ENCODE measurements at places on chromosomes 7 and 10.

DNA sequence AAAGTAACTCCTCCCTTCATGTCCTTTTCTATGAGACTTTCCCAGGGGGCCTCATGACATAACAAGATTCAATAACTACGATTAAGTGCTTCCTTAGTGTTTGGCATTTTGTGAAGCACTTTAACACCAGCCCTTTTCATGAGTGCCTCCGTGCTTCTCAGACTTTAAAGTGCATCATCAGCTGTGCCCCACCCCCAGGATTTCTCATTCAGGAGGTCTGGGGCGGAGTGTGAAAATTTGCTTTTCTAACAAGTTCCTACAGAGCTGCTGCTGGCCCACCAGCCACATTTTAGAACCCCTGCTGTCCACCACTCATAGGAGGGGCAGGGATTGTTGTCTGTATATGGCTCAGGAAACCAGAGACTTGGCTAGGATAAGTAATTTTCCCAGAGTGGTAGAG, 445.3 kb downstream of the LRMDA start:
- no peak for DNase-seq

- DNase-seq, result no peak
Measured at GRCh38 chr7:127891854-127892438, 139.3 kb downstream of the LRRC4 start.

- no peak for DNase-seq
Measured at GRCh38 chr10:72754275-72755032, 62.5 kb downstream of the MCU start.

DNA sequence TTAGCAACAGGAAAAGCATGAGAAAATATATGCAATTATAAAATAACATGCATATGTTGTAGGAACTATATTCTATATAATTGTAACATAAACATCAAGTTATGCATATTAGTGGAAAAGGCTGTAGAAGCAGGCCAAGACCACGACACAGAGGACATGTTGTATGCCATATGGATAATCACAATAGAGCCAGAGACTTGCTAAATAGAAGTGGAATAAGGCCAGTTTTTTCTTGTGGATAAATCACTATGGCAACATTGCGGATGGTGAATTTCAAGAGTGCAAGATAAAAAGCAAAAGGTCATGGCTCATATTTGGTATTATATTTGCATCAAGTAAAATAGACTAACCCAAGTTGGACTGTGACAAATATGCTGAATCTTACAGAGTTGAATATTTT, 93.0 kb downstream of the PCDH15 start:
- no peak for DNase-seq

DNA sequence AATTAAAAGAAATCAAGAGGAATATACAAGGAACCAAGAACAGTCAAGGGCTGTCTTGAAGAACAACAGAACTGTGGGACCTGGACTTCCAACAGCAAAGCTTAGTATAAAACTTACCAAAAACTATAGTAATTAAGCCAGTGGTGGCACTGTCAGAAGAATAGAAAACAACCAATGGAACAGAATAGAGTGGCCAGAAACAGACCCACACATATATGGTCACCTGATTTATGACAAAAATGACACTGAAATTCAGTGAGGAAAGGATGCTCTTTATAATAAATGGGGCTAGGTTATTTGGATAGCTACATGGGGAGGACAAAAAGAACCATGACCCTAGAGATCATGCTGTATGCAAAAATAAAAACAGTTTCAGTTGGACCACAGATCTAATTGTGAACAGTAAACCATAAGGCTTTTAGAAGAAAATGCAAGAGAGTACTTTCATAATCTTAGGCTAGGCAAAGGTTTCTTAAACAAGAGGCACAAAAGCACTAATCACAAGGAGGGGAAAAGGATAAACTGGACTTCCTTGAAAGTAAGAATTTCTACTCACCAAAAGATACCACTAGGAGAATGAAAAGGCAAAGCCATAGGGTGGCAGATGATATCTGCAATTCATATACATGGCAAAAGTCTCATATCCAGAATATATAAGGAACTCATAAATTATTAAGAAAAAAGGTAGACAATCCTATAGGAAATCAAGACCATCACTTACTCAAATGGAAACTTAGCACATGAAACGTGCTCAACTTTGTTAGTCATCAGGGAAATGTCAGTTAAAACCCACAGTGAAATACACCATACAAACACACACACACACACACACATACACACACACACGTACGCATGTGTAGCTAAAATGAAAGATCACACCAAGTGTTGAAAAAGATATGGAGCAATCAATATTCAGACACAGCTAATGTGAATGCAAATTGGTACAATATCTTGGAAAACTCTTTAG, 20.8 kb downstream of the HYCC1 start:
- DNase-seq, result no peak

DNA sequence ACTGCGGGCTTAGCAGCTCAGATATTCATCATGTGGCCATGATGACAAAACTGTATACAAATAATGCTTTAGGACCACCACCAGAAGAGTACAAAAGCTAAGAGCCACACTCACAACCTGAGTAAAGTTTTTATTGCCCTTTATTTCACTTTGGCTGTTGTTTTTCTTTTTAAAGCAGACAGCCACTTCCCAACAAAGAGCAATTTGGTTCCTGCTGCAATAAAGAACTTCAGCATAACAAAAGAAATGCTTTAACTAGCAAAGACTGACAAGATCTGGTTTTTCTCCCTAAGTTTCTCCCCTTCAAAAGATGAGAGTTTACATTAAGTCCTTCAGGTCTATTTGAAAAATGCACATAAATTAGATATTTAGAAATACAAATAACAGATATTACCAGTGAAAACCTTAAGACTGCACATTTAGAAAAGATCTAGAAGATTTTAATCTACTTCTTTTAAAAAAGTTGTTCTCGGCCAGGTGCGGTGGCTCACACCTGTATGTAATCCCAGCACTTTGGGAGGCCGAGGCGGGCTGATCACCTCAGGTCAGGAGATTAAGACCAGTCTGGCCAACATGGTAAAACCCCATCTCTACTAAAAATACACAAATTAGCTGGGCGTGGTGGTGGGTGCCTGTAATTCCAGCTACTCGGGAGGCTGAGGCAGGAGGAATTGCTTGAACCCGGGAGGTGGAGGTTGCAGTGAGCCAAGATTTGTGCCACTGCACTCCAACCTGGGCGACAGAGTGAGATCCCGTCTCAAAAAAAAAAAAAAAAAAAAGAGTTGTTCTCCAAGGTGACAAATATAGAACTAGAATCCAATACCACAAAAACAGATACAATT, 59.4 kb downstream of the WAPL start:
- DNase-seq, result no peak

- no peak for DNase-seq
Measured at GRCh38 chr10:86044029-86044428, 322.6 kb downstream of the GRID1 start.

GRCh38 chr7:106074257-106074656, 37.9 kb downstream of the SYPL1 start:
- no peak for DNase-seq

- DNase-seq, result no peak
Measured at GRCh38 chr7:144674550-144674949, 161.3 kb downstream of the TPK1 start.

DNA sequence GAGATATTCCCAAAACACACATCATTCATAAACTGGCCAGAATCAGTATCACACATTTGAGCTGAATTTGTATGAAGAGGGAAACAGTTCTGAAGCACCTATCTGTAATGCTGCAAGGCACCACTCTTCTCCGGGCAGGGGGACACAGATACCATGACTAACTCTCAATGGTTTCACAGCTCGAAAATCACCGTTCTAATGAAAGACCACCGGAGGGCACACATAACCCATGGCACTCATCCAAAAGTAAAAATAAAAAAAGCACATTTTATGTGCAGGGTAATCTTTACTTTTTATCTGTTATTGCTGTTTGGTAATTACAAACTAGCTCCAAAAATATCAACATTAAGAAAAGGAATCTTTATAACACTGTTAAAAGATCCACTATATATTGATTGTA, 137.5 kb downstream of the PARD3 start:
- no peak for DNase-seq

DNA sequence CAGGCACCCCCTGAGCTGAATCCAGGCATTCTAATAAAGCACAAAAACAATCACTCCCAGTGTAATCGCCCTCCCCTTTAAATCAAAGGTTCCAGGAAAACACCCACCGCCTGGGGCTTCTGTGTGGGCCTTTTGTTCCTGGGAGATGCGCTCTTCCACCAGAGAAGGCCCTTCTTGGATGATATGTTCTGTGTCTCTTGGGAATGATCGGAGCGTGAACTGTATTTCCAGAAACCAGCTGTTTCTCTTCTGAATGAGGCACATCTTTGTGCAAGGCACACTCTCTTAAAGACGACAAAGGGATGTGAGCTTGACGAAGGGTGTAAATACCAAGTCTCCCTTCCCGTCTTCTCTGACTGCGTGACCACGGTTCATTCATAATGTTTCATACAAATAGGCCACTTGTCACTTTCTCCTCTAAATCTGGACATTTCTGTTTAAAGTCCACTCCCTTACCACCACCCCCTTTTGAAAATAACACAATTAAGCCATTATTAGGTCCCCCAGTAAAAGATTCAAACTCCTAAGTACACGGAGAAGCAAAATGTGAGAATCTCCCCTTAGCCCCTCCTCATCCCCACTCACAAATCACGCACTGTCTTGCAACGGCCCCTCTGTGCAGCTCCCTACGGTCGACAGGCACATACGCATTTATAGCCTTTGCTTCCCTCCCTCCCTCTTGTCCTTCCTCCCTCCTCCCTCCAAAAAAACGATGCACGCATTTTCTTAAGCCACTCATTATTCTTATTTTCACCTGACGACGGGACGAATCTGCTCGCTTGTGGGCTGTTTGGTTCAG, 45.6 kb upstream of the ENO4 start:
- no peak for DNase-seq

DNA sequence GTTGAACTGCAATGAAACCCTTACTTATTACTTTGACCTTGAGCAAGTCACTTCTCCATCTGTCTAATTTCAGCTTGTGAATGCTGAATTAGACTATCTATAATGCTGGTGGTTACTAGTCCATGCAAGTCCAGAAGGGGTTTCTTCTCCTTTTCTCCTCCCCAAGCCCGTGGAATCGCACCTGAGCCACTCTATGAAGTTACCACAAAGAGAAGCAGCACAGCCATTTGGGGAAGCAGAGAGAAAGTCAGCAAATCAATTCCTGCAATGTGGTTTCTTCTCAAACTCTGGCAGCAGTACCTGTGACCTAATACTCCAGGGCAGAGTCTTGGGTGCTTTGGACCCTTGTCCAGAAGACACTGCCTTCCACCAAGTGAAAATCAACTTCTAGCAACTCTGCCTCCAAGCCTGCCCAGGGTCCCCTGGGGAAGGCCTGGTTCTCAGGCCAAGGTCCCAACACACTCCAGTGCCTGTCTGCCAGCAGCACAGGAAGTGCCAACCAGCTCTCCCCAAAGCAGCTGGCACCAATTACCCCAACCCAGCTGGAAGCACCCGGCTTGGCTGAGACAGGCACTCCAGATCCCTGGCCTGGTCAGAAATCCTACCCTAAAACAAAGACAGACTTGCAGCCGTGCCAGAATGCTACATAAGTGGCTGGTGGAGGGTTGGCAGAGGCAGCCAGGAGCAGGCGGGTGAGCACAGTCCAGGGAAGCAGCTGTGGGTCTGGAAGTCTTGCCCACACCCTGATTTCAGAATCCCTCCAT, 200.3 kb downstream of the LSM5 start:
- no peak for DNase-seq

- no peak for DNase-seq
Measured at GRCh38 chr7:146709451-146710027, 592.9 kb downstream of the CNTNAP2 start.

- DNase-seq, result no peak
Measured at GRCh38 chr7:116097365-116098009, 66.9 kb upstream of the TFEC start.

- no peak for DNase-seq
Measured at GRCh38 chr10:133252223-133252552, 14.5 kb downstream of the VENTX start.

- no peak for DNase-seq
Measured at GRCh38 chr7:146755585-146755984, 639.0 kb downstream of the CNTNAP2 start.

DNA sequence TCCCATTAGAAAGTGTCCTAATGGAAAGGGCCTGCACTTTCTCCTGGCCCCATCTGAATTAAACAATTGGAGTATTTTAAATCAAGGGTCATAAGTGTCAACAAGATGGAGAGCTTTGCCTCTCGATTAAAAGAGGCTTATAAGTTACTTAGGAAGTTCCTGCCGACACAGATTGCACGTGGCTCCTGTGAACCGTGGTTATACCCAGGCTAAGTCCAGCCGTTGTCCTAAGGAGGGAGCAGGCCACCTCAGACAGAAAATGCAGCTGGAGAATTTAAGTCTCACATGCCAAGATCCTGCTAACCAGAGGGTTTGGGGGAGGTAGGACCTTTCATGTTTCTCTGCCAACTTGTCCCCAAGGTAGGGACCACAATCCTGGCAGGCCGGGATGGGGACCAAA, 626.5 kb upstream of the GALNT17 start:
- DNase-seq, result no peak

DNA sequence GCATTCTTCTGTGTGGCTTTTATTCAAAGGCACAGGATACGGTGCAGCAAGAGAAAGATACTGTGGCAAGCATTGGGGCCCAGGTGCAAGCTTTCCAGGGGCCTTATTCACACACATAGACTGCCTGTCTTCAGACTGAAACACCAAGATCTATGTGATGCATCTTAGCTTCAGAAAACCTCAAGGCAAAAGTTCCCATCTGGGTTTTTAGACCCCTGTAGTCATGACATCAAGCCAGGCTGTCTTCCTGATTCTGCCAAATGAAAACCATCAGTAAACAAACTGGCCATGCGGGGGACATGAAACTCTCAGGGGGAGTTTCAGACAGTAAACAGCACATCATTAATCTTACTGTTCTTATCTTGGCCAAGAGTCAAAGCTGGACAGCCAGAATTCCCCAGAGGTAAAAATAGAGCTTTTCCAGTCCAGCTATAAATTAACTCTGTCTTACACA, 9.8 kb downstream of the AGBL3 start:
- DNase-seq, result no peak

DNA sequence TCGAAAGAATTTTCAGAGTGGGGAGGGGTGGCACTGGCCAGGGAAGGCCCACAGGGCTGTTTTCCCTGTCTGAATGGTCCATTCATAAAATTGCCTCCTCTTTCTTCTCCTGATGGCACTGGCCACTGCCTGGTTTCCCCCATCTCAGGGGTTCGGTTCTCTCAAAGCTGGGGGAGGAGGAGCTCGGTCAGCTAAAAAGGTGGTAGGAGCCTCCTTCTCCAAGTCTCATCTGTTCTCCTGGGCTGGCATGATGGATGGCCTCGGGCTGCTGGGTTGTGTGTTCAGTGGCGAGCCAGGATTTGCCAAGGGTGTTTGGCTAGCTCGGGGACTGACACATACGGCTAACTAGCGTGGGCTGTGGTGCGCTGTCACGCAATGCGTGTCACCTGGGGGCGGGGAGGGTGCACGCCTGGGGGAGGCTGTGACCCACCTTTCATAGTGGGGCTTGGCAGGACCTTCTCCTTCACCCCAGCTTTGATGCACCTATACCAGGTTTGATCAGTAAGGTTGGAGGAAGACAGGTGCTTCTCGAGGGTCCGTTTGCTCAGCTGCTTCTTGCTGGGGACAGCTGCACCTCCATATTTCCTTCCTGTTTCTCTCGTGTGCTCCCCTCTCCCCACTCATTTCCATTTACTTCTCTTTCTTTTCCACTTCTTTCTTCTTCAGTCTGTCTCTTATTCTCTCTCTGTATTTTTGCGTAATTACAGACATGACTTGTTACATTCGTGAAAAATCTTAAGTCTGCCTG, 36.3 kb downstream of the RBM20 start:
- DNase-seq, result no peak
